Vagina (tissue), 2 donors: ENCODE measurements at places on chromosomes 11 and 22. TPM values are rescaled to one million over a fixed set of nuclear protein-coding genes. Genes with fewer than 3 reads are reported as not detected.
A peak's percentile ranks its signal among the peaks of the same experiment; 100 is the strongest.

- H3K4me3 ChIP-seq: peak overlapping the region; percentile 94
- no peak for DNase-seq
- H3K36me3 ChIP-seq: no peaks in the 10 kb centered on the region
- H3K4me1 ChIP-seq: peaks cover 61% of the 10 kb centered on the region
Observed at GRCh38 chr11:102451681-102452460, 694 bp downstream of the TMEM123 start.

Gene SCGB1A1
- total RNA-seq: not detected

Gene STIM1
- total RNA-seq: 68.8 TPM

DNA sequence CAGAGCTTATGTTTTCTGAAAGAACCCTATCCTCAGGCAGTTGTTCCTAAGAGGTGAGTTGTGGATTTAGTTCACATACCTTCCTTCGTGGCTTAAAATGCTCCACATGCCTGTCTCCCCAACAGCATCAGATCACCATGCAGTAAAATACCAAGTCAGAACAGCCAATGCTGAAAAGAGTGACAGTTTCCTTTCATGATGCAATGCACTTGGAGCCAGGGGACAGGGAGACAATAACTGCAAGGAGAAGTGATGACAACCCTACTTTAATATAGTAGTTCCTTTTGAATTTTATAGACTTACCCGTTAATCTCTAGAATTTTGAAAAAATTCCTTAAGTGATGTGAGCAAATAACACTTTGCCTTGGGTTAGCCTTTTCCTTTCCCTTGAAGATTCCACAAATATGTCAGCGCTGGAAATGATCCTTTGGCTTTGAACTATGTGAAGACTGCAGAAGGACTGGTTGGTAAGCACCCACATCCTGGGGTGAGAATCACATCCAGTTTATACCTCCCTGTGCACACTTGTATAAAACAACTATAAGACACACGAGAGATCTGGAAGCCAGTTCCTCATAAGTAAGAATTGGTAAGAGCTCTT is 71.2 kb downstream of the PIWIL4 start:
- H3K27ac ChIP-seq: peak overlapping the region; percentile 22
- no peak overlapping the region for H3K4me3 ChIP-seq
- no peaks in the 10 kb centered on the region for H3K27me3 ChIP-seq
- H3K36me3 ChIP-seq: no peaks in the 10 kb centered on the region
- peaks cover 9% of the 10 kb centered on the region for H3K4me1 ChIP-seq

DNA sequence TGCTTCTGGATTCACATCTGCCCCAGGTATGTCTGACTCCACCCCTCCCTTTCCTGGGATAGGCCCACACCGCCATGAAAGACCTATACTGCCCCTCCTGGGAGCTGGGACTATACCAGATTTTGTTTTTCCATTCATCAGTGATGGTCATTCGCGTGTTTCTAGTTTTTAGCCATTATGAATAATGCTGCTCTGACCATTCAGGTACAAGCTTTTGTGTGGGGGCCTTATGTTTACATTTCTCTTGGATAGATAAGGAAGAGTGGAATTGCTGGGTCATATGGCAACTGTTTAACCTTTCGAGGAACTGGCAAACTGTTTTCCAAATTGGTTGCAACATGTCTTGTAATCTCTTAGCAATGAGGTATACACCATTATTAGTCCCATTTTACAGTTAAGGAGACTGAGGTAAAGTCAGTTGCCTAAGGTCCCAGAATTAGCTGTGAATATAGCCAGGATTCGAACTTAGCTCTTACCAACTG is 1.2 kb upstream of the TBC1D10A start:
- peaks cover 41% of the 10 kb centered on the region for H3K4me1 ChIP-seq
- H3K27me3 ChIP-seq: no peaks in the 10 kb centered on the region
- no peak overlapping the region for H3K27ac ChIP-seq
- no peak for DNase-seq

Gene MUC6
- total RNA-seq: not detected

GRCh38 chr11:77377734-77378133 is 76.2 kb upstream of the GDPD4 start:
- no peak overlapping the region for H3K27ac ChIP-seq
- H3K4me1 ChIP-seq: peaks cover 15% of the 10 kb centered on the region
- H3K27me3 ChIP-seq: no peaks in the 10 kb centered on the region
- no peaks in the 10 kb centered on the region for H3K36me3 ChIP-seq

Gene CECR2
- 0.98 TPM for total RNA-seq

- H3K27me3 ChIP-seq: no peaks in the 10 kb centered on the region
- H3K36me3 ChIP-seq: no peaks in the 10 kb centered on the region
- H3K4me3 ChIP-seq: no peak overlapping the region
- H3K4me1 ChIP-seq: no peaks in the 10 kb centered on the region
- no peak for DNase-seq
- no peak overlapping the region for H3K27ac ChIP-seq
Observed at GRCh38 chr11:75112200-75112599, 15.5 kb upstream of the OR2AT4 start.

Gene UCP2
- total RNA-seq: 51.3 TPM

- no peak for DNase-seq
- H3K27ac ChIP-seq: no peak overlapping the region
- peaks cover 45% of the 10 kb centered on the region for H3K36me3 ChIP-seq
- no peaks in the 10 kb centered on the region for H3K27me3 ChIP-seq
- H3K4me1 ChIP-seq: no peaks in the 10 kb centered on the region
- H3K4me3 ChIP-seq: no peak overlapping the region
Observed at GRCh38 chr22:24068717-24069297, 57.7 kb downstream of the CABIN1 start.

DNA sequence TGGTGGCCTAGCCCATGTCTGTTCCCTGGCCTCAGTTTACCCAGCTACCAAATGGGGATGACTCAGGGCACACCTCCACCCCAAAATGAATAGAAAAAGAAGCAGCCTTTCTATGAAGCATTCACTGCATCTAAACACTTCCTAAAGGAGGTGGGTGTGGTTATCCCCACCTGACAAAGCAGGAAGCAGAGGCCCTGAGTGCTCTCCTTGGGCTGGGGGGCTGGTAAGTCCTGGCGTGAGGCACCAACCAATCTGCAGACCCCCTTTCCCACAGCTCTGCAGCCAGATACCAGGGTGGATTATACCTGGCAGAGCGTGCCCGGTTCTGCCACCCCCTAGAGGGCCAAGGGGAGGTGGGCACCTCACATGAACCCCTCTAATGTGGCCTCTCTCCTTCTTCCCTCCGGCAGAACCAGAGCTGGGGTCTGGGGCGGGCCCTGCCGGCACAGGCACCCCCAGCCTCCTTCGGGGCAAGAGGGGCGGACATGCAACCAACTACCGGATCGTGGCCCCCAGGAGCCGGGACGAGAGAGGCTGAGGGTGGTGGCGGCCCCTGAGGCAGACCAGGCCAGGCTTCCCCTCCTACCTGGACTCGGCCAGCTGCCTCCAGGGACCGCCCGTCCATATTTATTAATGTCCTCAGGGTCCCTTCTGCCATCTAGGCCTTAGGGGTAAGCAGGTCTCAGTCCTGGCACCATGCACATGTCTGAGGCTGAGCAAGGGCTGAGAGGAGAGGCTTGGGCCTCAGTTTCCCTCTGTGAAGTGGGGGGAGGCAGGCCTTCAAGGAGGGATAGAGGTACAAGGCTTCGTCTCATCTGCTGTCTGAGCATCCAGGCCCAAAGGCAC is 9.2 kb downstream of the RHBDD3 start:
- H3K36me3 ChIP-seq: no peaks in the 10 kb centered on the region
- no peaks in the 10 kb centered on the region for H3K27me3 ChIP-seq
- no peak overlapping the region for H3K4me3 ChIP-seq
- no peak overlapping the region for H3K27ac ChIP-seq
- no peak for DNase-seq

Gene FAU
- 1,228 TPM for total RNA-seq

DNA sequence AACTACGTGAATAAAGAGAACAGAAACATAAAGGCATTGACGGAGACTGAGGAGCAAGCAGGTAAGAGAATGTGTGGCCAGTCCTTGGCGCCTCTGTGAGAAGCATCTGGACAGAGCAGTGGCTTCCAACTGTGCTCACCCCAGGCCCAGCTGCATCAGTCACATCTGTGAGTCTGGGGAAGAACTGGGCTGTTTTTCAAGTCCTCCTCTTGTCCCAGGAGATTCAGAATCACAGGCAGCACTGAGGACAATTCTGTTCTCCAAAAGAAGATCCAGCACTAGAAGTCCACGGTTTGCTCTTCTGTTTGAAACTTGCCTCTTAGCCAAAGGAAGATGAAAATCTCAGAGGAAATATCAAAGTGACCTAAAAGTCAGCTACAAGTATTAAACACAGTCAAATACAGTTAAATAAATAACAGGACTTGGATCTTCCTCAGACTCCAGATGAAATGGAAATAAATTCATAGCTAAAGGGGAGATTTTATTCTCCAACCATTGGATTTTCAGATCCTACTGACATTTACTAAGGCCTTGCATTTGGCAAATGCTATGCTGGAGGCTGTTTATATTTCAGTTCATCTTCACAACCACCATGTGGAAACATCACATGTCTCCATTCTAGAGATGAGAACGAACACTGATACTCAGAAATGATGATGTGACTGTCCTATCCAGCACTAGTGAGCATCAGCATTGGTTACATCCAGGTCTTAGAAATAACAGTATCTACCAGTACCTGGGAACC is 14.1 kb downstream of the FAM181B start:
- H3K36me3 ChIP-seq: no peaks in the 10 kb centered on the region
- no peak overlapping the region for H3K27ac ChIP-seq
- H3K4me1 ChIP-seq: no peaks in the 10 kb centered on the region

DNA sequence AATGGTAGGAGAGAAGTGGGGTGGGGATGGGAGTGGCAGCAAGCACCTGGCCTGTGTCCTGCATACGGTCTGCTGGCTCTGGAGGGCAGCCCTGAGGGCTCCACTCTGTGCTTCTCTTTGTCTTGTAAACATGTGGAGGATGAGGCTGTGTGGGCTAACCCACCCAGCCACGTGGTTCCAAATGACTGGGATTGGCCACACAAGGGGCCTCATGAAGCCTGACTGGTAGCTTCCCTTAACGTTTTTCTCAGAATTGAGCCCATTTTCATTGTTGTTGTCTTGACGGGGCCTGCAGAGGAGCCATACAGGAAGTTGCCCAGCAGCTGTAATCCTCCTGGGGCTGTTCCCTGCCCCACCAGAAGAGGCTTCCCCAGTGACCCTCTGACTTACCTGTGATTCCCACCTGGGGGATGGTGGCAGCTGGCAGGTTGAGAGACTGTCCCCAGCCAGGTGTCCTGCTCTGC is 18.0 kb downstream of the DERL3 start:
- no peaks in the 10 kb centered on the region for H3K36me3 ChIP-seq
- no peak overlapping the region for H3K27ac ChIP-seq
- H3K4me1 ChIP-seq: peaks cover 8% of the 10 kb centered on the region
- H3K4me3 ChIP-seq: no peak overlapping the region

DNA sequence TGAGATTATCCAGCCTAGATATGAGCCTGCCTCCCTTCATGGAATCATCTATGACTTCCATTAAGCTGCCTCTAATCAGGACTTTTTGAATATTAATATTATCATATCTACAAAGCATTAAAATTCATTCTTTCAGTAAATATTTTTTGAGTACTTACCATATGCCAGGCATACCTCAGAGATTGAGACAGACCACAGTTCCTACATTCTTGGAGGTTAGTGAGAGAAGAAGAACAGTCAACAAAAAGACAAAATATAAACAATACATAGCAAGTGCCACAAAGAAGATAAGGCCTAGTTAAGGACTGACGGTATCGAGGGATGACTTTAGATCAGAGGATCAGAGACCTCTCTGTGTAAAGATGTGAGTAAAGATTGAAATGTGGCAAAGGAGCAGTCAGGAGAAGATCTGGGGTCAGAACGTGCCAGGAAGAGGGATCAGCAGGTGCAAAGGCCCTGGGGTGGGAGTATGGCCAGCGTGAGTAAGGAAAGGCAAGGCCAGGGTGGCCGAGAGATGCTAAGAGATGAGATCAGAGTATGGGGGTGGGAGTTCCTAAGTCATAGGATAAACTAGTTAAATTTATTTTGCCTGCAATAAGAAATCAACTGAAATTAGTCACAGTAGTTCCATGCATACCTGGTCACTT is 15.4 kb downstream of the SLC35C1 start:
- no peak overlapping the region for H3K27ac ChIP-seq
- no peak overlapping the region for H3K4me3 ChIP-seq
- H3K4me1 ChIP-seq: no peaks in the 10 kb centered on the region
- DNase-seq: no peak

Gene CAVIN3
- 156 TPM for total RNA-seq
